Stimulated activated naive CD8-positive, alpha-beta T cell treated with anti-CD3 and anti-CD28 coated beads, Interleukin-15, amount 100 ng/mL, for 72 hours (primary cell): ENCODE measurements at places on chromosomes 2 and 18.

DNA sequence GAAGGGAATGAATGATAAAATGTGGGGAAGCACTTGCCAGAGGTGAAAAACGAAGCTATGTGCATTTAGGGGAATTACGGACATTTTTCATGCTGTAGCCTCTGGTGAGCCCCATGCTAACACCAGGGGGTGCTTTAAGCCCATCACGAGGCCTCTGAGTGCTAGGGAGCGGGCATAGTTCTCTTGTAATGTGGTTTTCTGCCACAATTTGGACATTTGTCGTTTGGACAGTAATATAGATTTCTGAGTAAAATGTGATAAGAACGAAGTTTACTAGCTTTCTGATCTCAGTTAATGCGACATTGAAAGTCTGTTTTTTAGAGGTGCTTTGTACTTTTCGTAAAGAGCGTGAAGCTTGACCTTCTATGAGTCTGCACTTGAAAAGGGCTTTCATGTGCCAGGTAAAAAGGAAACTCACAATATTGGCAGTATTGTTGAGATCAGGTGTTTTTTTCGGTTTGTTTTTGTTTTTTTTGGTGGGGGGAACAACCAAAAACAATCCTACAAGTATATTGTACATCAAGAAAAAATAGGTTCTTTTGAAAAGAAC lies 50.6 kb downstream of the TRAF3IP1 start:
- peak; percentile 39 for DNase-seq

GRCh38 chr2:47950340-47951301 lies 44.3 kb upstream of the FBXO11 start:
- no peak for DNase-seq

- no peak for DNase-seq
These were observed 6.2 kb upstream of the DNAJB2 start for GRCh38 chr2:219272995-219273394.

DNA sequence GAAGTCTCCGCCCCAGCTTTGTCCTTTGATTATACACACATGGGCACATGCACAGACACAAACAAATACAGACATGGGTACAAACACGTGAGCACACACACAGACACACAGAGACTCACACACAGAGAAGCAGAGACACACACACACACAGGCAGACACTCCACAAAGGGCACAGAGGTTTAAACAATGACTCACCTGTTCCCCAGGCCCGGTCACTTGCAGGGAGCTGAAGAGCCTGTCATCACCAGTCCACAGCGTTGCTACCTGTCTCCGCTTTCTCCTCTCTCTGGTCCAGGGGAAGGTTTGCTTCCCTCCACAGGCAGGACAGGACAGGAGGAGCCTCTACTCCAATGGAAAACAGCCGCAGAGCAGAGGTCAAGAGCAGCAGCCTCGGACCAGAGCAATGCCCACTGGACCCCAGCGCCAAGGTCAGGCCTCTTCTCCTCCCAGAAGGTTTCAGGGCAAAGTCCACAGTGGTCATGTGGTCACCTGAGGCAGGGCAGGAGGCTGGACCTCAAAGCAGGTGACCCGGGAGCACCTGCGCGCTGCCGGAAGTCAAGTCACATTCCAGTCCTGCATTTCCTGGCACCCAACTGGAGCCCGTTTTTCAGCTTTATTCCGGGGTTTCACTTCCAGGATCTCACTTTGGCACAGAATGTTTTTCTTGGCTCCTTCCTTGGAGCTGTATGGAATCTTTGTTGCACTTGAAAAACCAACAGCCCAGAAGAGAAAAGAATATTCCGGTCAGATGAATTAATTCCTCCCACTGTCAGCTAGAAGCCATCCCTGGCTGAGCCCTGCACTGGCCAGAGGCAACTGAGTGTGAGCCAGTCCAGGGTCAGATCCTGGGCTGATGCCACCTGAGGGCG lies at the start of gene RAB17:
RAB17 (minus strand) TSS at position 463 of the 869 bp plus-strand sequence. CDS start 4,580 bp downstream, outside the sequence.
- no peak for DNase-seq

DNA sequence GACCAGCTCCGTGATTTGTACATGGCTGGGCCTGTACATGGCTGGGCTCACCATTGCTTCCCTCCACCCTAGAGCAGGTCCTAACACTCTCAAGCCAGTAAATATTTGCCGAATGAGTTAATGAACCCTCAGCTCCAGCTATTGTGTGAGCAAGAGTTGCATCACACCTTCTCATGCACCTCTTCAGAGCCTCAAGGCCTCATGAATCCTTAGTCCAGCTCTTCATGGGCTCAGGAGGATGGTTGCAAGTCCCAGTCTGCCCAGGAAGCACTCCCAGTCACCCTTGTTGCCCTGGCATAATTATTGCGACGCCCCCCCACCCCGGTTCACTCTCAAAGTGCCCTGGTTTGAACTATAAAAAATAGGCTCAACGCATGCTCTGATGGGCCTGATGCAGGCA lies 30.1 kb upstream of the GNAL start:
- DNase-seq: no peak

GRCh38 chr2:220915092-220915623 lies 656.9 kb downstream of the EPHA4 start:
- DNase-seq: no peak

DNA sequence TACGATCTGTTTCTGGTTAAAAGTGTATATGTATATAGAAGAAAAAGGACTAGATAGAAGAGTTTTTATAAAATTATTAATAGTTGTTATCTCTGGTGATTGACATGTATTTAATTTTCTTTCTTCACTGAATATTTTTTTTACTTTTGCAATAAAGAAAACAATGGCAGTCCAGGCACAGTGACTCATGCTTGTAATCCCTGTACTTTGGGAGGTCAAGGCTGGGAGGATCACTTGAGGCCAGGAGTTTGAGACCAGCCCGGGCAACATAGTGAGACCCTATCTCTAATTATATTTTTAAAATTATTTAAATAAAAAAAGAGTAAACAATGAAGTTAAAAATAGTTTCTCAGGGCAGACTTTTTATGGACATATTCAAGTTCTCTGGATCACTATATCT lies 114.7 kb downstream of the FAM117B start:
- no peak for DNase-seq

GRCh38 chr2:128630974-128631697 lies 312.5 kb upstream of the HS6ST1 start:
- no peak for DNase-seq

- DNase-seq: no peak
These were observed 14.0 kb downstream of the DNAH7 start for GRCh38 chr2:196054631-196055030.

DNA sequence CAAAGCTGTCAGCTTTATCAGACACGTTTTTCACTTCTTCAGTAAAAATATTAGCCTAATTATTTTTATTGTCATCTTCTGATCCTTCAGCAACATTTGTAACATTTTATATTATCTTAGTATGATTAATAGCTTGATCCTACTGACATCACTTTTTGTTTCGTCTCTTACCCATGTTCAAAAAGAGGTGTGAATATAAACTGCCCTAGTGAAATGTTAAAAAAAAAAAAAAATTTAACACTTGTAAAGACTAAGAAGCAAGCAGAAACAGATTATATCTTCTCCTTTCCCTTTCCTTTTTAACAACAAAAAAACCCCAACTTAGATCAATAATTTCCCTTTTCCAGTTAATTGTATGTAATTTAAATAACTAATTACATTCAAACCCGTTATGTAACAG lies 36.2 kb upstream of the C2orf66 start:
- no peak for DNase-seq

DNA sequence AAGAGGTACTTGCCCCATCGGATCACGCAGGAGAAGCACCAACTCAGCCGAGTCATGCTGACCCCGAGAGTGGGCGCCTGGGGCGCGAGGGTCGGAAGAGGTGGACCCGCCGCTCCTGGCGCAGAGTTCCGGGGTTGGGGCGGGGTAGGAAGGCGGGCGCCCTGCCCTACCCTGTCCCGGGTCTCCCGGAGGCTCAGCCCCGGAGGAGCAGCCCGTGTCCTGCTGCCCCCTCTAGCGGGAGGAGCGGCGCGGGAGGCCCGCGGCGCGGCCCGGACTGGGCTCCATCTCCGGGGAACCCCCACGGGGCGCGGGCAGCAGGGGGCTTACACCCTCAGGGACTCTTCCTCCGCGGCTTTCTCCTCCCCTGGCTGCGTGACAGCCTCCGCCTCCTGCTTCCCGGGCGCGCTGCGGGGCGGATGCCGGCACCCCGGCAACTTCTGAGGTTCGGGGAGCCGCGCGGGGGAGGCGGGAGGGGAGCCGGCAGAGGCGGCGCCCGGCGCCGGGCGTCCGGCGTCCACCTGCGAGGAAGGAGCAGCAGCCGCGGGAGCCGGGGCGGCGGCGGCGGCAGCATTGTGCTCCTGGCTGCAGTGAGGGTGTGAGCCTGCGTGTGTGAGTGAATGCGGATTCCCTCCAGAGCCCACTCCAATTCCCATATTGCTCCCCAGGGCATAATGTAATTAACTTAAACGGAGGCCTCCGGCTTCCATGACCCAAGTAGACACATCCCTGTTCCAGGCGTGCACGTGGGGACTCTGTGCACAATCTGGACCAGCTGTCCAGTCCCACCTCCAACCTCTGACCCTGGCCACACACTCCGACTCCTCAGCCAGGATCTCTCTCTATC lies 7.6 kb upstream of the TNS1 start:
- peak; percentile 37 for DNase-seq

- no peak for DNase-seq
These were observed 5.2 kb upstream of the C18orf63 start for GRCh38 chr18:74310411-74310810.

- no peak for DNase-seq
These were observed 24.5 kb downstream of the ROCK2 start for GRCh38 chr2:11319939-11320338.

GRCh38 chr2:45011121-45011520 lies 1.9 kb upstream of the SIX2 start:
- no peak for DNase-seq

DNA sequence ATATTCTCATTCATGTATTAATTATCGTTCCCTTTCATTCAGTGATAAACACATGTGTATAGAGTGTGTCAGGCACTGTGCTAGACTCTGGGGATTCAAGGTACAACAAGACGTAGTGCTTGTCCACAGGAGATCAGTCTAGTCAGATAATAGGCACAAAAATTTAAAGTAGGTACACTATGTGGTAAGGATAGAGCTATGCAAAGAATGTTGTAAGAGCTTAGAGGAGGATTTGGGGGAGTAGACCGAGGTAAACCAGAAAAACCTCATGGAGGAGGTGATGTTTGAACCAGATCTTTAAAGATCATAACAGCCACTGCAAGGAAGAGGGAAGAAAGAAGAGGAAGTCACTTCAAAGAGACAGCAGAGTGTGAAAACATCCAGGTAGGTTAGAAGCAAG lies 256.9 kb upstream of the DDX18 start:
- DNase-seq: no peak

DNA sequence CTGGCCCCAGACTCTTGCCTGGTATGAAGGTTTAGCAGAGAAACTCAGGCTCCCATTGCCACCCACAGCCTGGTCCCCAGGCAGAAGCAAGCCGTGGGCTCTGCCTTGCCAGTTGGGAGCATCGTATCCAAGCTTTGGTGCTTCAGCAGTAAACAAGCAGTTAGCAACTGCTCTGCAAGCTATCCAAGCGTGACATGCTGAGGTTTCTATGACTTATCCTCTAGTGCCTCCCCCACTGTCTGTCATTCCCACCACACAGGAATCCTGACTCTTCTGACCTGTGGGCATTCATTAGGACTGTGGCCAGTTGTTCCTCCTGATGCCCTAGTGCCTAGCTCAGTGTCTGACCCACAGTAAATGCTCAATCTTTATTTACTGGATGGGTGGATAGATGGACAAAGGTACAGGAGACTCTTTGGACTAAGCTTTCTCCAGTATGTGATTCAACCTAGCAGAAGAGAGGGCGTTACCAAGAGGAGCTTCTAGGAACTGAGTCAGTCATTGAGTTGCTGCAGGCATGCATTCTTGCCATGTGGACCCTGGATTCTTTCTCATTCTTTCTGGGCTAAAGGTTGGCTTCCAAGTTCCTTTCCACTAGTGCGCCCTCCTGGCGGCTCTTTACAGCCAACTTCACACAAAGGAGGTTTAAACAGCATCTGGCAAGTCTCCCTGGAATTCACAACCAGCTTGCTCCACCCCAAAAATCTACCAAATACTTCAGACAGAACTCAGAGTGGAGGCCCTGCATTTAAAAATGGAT lies 40.6 kb upstream of the MRPL19 start:
- DNase-seq: no peak

DNA sequence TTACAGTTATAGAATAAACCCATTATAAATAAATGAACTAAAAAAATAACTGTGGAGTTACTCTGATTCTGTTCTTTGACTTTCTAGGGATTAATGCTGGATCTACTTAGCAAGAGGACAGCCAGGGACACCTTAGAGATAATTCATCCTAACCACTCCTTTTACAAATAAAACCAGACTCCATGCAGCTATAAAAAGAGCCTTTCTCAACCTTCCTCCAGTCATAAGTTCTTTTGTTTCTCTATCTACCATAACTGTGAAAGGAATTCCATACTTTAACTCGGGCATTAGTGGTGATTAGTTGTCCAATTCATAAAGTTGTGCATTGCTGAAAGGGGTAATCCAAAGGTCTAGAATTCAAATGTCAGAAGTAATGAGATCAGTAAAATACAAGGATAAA lies 682.4 kb downstream of the DPP10 start:
- DNase-seq: no peak

DNA sequence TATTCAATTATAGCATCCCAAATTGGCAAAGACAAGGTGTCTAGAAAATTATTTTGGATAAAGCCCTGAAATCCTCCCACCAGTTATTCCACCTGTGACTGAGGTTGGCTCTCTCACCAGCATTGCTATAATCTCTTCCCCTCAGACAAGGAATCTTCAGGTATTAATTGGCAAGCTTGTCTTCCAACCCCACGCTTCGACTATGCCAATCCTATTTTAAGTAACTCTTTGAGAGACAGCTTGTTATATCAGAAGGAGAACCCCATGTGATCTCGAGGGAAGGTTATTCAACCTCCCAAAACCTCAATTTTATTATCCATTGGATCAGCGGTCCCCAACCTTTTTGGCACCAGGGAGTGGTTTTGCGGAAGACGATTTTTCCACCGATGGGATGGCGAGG lies 54.5 kb upstream of the NEDD4L start:
- no peak for DNase-seq

DNA sequence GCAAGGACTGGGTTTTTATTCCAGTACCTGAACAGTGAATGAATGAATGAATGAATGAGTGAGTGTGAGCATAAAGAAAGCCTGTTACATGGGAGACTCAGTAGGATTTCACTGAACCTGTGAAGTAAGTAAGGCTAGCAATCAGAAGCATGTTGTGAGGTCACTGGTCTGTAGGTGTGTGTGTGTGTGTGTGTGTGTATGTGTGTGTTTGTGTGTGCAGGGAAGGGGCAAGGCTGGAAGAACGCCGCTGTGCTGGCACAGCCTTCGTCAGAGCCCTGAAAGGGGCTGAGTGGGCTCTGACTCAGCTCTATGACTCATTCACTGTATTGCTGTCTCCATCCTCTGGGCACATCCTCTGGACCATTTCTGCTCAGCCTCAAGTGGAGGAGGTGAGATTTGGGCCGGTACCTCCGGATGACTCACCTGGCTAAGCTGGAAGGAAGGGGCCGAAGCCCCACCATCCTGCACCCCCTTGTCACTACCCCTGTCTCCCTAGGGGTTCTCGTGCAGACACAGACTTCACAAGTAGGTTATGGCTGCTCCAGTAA lies 51.4 kb upstream of the MRPL33 start:
- DNase-seq: peak; percentile 65

DNA sequence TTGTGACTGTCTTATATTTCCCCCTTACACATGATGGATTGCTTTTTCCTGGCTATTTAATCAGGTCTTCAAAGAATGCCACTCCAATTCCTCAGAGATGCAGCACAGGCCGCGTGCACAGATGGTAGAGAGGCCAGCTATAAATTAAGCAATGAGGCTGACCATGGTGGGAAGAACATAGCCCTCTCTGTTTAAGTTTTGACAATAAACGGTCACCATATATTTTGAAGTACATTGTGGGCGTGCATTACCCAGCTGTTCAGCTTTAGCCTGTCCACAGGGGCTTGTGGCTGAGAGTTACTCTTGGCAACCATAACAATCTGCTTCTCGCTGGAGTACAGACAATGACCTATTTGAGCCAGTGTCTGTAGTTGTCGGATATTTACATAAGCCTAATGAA lies 730.8 kb downstream of the DCC start:
- DNase-seq: no peak
